ENCODE measurements at places on chromosomes 4 and X. TPM values are rescaled to one million over a fixed set of nuclear protein-coding genes. Genes with fewer than 3 reads are reported as not detected.

DNA sequence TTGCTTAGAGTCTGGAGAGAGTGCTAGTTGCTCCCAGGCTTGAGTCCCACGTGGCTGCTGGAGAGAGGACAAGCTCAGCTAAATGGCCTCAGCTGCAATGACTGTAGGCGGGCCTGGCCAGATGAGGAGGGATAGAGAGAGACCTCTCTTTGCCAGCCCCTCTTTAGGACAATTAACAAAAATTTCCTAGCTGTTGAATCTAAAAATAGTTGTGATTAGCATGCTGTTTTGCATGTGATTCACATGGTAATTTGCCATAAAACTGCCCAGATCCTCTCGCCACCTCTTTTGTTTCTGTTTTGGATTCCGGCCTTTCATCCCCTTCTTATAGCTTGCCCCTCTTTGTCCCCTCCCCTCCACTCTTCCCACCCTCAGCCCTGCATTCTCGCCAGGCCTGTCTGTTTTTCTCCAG, 28.9 kb upstream of the PRPS1 start:
- H3K36me3 ChIP-seq: no peaks in the 10 kb centered on the region
- H3K27me3 ChIP-seq: no peaks in the 10 kb centered on the region
- H3K27ac ChIP-seq: no peak overlapping the region
- H3K4me3 ChIP-seq: no peak overlapping the region
- H3K4me1 ChIP-seq: no peaks in the 10 kb centered on the region

- H3K4me3 ChIP-seq: no peak overlapping the region
- H3K27ac ChIP-seq: no peak overlapping the region
- H3K27me3 ChIP-seq: no peaks in the 10 kb centered on the region
- DNase-seq: no peak
Measured at GRCh38 chr4:158255727-158256324, 45.5 kb downstream of the TMEM144 start.

The EVC2 gene
- total RNA-seq: 0.70 TPM

DNA sequence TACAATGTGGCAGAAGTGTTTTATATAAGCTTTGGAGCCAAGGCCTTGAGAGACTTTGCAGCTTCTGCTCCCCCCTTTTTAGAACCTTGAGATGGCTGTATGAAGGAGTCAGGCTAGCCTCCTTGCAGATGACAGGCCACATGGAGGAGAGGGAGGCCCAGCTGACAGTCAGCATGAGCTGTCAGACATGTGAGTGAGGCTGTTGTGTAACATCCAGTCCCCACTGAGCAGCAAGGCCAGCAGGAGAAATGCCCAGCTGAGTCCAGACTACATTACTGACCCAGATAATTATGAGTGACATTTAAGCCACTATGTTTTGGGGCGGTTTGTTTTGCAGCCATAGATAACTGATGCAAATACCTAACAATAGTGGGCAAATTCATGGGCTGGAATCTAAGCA, 515.3 kb upstream of the ARX start:
- H3K4me1 ChIP-seq: no peaks in the 10 kb centered on the region
- no peaks in the 10 kb centered on the region for H3K36me3 ChIP-seq
- no peak for DNase-seq

DNA sequence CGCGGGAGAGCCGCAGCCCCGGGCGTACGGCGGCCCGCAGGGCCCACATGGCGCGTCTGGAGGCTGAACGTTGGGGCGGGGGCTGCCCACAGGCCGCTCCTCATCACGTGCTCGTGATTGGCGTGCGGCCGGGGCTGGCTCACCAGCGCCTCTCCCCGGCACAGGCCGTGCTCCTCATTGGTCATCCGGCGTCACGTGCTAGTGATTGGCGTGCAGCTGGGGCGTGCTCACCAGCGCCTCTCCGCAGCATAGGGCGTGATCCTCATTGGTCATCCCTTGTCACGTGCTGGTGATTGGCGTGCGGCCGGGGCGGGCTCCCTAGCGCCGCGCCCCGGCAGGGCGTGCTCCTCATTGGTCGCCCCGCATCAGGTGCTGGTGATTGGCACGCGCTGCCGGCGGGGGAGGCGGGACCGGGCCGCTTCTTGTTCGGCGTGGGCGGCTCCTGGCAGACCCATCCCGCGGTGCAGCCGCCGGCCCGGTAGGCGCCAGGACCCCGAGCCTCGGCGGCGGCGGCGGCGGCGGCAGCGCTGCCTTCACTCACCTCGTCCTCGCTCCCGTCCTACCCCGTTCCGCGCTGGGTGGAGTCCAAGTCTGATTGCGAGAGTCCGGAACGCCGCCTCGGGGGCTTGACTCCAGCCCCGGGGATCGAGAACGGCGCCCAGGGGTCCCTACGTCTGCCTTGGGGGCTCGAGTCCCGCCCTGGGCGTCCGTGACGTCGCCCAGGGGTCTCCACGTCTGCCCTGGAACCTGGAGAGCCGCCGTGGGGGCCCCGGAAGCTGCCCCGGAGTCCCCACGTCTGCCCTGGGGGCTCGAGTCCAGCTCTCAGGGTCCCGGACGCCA, at the start of gene GTPBP6:
TSS of gene GTPBP6 (minus strand) at position 58 of the 840 bp plus-strand sequence. CDS start at position 49, 9 bp downstream.
- peak within 1 kb of the TSS; percentile 87 for H3K4me3 ChIP-seq
- H3K27ac ChIP-seq: peak within 1 kb of the TSS; percentile 97
- peak; percentile 99 for DNase-seq
- H3K4me1 ChIP-seq: peaks cover 10% of the 10 kb centered on the region
- H3K27me3 ChIP-seq: no peaks in the 10 kb centered on the region

DNA sequence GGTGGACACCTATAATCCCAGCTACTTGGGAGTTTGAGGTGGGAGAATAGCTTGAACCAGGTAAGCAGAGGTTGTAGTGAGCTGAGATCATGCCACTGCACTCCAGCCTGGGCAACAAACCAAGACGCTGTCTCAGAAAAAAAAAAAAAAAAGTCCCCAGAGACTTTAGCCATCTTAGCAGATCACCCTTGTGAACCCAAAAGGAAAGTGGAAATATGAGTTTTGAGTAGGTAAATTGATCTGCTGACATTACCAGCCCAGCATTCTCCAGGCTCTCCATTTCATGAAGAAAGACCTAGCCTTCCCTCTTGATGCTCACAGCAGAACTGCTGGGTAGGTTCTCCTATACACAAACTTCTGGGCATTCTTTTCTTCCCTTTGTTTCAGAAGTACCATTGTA, 24.5 kb upstream of the HNRNPD start:
- no peaks in the 10 kb centered on the region for H3K4me1 ChIP-seq
- no peak for DNase-seq
- H3K36me3 ChIP-seq: no peaks in the 10 kb centered on the region
- H3K27me3 ChIP-seq: no peaks in the 10 kb centered on the region

The SLC2A9 gene
- total RNA-seq: 23.8 TPM

The ETDB gene
- total RNA-seq: not detected

The FMR1NB gene
- not detected for total RNA-seq

- no peaks in the 10 kb centered on the region for H3K36me3 ChIP-seq
- no peak overlapping the region for H3K4me3 ChIP-seq
- DNase-seq: no peak
- H3K27ac ChIP-seq: no peak overlapping the region
Measured at GRCh38 chr4:120198411-120198810, 131.8 kb upstream of the MAD2L1 start.

DNA sequence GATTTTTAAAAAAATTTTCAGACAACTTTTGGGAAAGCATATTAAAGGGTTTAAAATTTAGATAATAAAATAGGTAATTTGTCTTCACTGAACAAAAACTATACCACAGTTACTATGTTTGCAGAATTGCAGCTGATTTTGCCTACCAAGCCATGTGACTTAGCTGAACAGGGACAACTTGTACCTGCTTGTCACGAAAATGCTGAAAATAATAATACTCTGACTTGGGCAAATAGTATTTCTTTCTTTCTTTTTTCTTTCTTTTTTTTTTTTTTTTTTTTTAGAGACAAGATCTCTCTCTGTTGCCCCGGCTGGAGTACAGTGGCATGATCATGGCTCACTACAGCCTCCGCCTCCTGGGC, 225.2 kb upstream of the PPP1R2C start:
- H3K4me1 ChIP-seq: no peaks in the 10 kb centered on the region
- H3K27ac ChIP-seq: peak overlapping the region; percentile 7
- no peak overlapping the region for H3K4me3 ChIP-seq
- DNase-seq: no peak

DNA sequence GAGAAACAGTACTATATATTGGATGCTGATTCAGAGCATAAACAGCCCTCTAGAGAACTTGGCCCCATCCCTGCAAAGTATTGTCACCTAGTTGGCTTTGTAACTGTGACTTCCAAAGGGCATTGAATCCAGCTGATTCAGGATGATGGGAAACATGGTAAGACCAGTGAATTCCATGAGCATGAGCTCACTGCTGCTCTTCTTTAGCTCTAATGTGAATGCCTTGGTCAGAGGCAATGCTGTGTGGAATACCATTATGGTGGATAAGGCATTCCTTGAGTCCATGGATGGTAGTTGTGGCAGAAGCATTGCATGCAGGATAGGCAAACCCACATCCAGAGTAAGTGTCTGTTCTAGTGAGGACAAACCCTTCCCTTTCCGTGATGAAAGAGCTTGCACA, 365.6 kb upstream of the EDA2R start:
- H3K4me1 ChIP-seq: no peaks in the 10 kb centered on the region
- DNase-seq: no peak
- H3K27me3 ChIP-seq: no peaks in the 10 kb centered on the region
- no peak overlapping the region for H3K4me3 ChIP-seq
- H3K36me3 ChIP-seq: no peaks in the 10 kb centered on the region

The FAM156B gene
- total RNA-seq: 102 TPM

GRCh38 chr4:102640669-102641068, 120.1 kb downstream of the MANBA start:
- H3K36me3 ChIP-seq: peaks cover 12% of the 10 kb centered on the region
- DNase-seq: no peak
- H3K4me1 ChIP-seq: no peaks in the 10 kb centered on the region

DNA sequence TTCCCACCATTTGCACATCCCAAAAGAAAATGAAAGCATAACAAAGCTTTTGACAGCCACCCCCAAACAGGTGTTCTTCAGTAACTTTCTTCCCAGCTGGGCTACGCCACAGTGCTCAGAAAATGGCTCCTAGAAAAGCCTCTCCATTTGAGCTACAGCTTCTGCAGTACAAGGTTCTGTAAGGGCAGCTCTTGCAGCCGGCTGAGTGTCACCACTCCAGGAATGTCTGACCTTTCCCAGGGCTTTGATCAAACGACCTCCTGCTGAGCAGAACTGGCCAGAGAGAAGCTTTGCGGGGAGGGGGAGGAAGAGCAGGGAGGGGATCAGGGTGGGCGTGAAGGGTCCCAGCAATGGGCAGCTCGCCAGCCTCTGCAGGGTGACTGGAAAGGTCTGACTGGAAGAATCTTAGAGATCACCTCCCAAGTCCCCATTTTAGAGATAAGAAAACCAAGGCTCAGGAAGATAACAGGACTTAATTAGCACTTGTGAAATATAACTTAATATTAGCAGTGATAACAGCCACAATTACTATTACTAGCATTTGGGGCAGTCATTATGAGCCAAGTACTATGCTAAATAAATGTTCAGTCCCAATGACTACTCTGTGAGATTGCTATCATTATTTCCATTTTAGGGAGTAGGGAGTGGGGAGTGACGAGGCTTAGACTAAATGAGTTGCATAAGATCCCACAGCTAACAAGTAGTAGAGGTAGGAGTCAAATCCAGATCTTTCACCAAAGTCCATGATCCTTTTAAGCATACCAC, 51.1 kb downstream of the LEF1 start:
- no peaks in the 10 kb centered on the region for H3K36me3 ChIP-seq
- no peak overlapping the region for H3K4me3 ChIP-seq
- H3K27me3 ChIP-seq: no peaks in the 10 kb centered on the region
- DNase-seq: no peak
- no peak overlapping the region for H3K27ac ChIP-seq

DNA sequence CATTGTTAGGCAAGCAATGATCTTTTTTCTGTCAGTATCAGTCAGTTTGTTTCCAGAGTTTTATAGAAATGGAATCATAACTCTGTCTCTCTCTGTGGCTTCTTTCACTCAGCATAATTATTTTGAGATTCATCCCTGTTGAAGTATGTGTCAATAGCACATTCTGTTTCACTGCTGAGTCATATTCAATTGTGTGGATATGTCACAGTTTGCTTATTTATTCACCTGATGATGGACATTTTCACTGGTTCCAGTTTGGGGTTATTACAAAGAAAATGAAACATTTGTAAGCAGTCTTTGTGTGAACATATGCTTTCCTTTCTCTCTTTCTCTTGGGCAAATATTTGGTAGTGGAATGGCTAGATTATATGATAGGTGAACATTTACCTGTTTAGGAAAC, 10.2 kb upstream of the ZNF718 start:
- H3K36me3 ChIP-seq: no peaks in the 10 kb centered on the region
- no peaks in the 10 kb centered on the region for H3K4me1 ChIP-seq
- DNase-seq: no peak

GRCh38 chr4:48189731-48190130, 55.7 kb upstream of the TXK start:
- H3K4me3 ChIP-seq: no peak overlapping the region
- no peak for DNase-seq
- H3K36me3 ChIP-seq: no peaks in the 10 kb centered on the region
- H3K27me3 ChIP-seq: no peaks in the 10 kb centered on the region
- no peak overlapping the region for H3K27ac ChIP-seq

The ELF2 gene
- total RNA-seq: 54.9 TPM

The HSFX3 gene
- not detected for total RNA-seq

DNA sequence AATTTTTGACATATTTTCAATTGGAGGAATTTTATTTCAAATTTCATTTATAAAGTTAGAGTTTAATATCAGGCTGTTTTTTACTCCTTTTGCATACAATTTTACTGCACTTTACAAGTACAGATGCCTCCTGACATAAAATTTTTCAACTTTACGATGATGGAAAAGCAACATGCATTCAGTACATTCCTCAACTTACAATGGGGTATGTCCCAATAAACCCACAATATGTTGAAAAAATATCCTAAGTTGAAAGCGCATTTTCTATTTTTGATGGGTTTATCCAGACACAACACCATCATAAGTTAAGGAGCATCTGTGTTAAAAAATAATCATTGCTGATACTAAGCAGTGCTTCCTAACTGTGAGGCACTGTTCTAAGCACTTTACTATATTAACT, 4.3 kb downstream of the KLHL5 start:
- no peak overlapping the region for H3K27ac ChIP-seq
- H3K4me3 ChIP-seq: no peak overlapping the region
- no peaks in the 10 kb centered on the region for H3K27me3 ChIP-seq
- no peak for DNase-seq

- H3K36me3 ChIP-seq: no peaks in the 10 kb centered on the region
- H3K27me3 ChIP-seq: no peaks in the 10 kb centered on the region
- no peaks in the 10 kb centered on the region for H3K4me1 ChIP-seq
- DNase-seq: no peak
Measured at GRCh38 chr4:137640156-137640837, 108.0 kb upstream of the PCDH18 start.

The PTTG2 gene
- not detected for total RNA-seq

The ASB12 gene
- total RNA-seq: not detected

The PLP1 gene
- 2.6 TPM for total RNA-seq

The HDX gene
- total RNA-seq: 3.0 TPM

The MTMR1 gene
- total RNA-seq: 58.6 TPM

DNA sequence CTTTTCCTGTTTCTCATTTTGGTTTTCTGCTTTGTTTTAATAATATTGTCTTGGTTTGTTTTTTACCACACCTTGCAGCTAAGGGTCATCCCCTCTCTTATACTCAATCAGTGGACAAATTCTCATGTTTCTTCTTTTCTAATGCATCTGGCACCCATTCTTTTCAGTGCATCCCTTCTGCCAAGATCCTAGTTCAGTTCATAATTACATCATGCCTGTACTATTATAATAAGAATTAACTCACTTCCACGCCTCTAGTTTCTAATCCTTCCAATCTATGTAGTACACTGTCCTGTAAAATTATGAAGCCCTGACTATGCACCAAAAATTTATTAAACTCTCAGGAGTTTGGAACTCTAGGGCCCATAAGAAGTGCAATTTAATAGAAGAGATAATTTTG, 126.1 kb downstream of the FAT4 start:
- DNase-seq: no peak
- no peak overlapping the region for H3K27ac ChIP-seq
- H3K27me3 ChIP-seq: no peaks in the 10 kb centered on the region
- H3K4me1 ChIP-seq: no peaks in the 10 kb centered on the region
